Peyer's patch (tissue), 4 donors: ENCODE measurements at places on chromosomes 2 and 18.
A peak's percentile ranks its signal among the peaks of the same experiment; 100 is the strongest.

DNA sequence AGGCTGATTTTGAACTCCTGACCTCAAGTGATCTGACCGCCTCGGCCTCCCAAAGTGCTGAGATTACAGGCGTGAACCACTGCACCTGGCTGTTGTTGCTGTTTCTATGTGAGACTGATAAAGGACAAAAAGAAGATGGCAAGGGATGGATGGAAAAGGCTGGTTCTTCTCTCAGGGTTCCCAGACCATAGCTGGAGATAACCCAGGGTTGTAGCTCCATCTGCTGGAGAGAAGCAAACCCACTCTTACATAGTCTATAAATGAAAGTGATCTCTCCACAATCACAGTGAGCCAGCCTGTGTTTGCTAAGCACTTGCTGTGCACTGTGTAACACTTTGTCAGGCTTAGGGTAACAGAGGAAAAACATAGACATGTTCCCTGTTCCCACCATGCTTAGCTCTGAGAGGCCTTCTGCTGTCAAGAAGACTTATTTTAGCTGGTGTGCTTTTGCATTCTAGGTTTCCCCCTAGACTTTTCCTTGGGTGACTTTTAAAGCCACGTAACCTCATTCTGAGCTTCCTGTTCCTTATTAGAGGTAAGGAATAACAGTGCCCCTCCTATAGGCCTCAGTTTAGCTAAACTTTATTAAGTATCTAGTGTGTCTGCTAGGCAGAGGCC, 49.7 kb downstream of the LIMS1 start:
- DNase-seq = peak; percentile 81

GRCh38 chr2:46803911-46804670, 111.5 kb downstream of the MCFD2 start:
- DNase-seq = peak; percentile 25

DNA sequence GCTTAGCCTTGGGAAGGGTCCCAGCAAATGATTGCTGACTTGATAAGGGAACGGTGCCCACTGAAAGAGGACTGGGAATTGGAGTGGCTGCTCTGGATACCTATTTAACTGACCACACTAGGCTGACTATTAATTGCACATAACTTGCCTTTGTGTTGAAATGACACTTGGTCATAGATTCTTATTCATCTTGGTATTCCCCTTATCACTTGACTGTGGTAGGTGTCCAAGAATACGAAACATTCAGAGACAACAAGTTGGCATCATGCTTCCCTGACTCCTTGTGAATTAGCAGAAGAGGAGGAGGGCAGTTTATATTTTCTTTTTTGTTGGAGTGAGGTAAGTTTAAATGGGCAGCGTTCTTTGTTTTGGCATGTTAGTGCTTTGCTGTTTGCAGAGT, 13.4 kb downstream of the FMNL2 start:
- DNase-seq = no peak

DNA sequence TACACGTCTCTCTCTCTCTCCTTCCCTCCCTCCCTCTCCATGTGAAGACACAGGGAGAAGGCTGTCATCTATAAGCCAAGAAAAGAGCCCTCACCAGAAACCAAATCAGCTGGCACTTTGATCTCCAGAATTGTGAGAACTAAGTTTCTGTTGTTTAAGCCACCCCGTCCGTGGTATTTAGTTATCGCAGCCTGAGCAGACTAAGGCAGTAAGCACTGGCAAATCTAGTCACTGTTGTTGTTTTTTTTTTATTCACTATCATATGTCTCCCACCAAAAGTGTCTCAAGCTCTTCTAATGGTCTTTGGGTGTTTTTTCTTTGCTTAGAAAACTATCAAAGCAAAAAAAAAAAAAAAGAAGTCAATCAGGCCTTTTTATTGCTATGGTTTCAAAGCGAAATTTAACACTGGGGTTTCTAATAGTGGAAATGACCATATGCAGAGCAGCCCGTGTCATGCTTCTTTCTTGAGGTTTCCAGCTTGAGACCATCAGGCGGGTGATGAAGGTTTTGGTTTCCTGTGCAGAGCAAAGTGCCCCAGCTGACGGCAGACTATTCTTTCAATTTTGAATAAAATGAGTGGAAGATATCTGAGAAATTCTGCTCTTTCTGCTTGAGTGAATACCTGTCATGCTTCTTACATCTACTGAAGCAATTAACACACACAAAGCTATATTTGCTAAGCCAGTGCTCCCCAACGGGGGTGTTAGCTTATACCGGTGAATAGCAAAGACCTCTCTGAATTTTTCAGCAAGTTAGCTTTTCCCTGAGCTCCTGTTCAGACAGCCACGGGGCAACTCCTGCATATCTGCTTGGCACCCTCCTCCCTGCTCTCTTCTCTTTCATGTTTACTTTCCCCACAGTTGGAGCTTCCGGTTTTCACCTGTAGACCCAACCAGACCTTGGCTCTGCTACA, 394.1 kb upstream of the ATP5MC3 start:
- no peak for DNase-seq

DNA sequence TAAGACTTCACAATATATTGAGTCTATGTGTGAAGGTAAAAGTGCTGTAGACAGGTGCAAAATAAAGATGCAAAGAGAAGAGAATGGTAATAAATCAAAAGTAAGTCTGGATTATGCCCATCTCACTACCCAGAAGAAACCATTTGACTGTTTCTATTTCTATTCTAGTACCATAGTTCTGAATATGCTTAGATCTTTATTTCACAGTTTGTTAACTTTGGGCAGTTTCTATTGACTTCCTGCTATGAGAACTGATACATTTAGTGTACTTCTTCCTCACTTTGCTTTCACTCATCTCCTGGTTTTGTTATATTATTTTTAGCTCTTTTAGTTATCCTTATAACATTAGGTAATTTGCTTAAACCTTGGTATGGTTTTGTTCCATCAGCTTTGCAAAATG, 94.9 kb downstream of the HS1BP3 start:
- no peak for DNase-seq

DNA sequence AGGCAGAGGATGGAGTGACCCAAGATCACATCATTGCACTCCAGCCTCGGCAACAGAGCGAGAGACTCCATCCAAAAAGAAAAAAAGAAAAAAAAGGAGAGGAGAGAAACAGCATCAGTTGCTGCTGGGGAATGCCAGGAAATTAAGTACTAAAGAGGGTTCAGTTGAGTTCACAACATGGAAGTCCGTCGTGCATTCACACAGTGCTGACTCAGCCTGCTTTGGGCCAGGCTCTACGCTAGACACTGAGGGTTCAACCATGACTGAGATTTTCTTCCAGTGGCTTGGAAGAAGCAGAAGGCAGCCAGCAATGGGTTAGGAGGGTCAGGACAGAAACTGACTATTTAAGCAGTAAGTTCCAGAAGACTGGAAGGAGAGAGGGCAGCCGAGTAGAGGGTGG, 108.8 kb downstream of the FMNL2 start:
- DNase-seq = no peak

- no peak for DNase-seq
Measured at GRCh38 chr2:19664646-19665045, 237.1 kb downstream of the TTC32 start.

DNA sequence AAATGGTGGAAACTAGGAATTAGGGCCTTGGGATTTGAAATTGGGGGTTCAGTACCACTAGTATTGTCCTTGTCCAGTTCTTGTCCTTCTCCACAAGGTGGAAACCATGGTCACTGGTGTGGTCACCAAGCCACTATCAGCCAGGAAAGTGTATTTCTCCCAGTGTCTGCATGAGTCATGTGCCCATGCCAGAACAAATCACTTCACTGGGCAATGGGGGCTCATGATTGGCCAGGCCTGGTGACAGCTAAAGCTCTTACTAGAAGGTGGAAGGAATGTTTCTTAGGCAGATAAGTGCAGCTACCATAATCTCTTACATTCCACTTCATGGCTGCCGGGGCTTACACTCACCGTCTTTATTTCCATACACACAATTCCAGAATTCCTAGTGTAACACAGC, 124.8 kb upstream of the TACR1 start:
- no peak for DNase-seq
